ENCODE measurements at places on chromosomes 16 and 17. TPM values are rescaled to one million over a fixed set of nuclear protein-coding genes. Genes with fewer than 3 reads are reported as not detected.

GRCh38 chr17:39225959-39226683 is 376 bp upstream of the STAC2 start:
- no peak for DNase-seq

The SP6 gene
- 4.2 TPM for total RNA-seq

- DNase-seq, result no peak
Observed at GRCh38 chr17:56144223-56144622, 9.1 kb upstream of the ANKFN1 start.

The NACA2 gene
- total RNA-seq, result not detected

The CAPN15 gene
- 46.9 TPM for total RNA-seq

DNA sequence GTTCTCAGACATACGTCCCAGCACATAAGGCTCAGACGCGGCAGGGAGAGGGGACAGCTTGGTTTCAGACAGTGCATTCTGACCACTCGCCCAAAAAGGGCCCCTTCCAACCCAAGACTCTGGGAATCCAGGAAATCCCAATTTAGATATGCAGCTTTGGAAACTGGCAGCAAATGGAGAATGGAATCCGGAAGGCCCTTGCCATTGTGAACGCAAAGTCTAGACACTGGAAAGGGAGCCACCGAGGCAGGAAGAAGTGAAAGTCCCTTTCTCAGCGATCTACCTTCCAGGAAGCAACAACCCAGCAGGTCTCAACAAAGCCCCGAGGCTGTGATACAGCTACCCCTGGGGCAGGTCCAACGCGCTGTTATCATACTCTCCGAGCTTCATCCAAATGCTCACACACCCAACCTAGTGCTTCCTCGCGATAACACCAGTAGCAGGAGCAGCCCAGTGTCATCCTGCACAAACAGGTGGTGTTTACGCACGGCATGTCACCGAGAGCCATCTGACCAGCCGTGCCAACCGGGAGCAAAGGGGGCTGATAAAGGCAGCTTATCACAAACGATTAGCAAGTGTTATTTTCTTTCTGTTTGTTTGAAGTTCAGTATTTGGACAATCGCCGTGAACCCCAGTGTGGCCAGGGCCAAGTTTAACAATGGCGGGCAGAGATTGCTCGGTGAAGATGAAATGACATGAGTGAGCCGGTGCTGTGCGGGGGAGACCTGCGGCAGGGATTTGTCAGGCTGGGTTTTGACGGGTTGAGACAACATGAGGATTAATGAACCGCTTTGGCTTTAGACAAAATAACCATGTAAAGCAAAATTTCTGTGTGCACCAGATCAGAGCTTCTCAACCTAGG is 240.6 kb downstream of the FOXL1 start:
- DNase-seq, result no peak

DNA sequence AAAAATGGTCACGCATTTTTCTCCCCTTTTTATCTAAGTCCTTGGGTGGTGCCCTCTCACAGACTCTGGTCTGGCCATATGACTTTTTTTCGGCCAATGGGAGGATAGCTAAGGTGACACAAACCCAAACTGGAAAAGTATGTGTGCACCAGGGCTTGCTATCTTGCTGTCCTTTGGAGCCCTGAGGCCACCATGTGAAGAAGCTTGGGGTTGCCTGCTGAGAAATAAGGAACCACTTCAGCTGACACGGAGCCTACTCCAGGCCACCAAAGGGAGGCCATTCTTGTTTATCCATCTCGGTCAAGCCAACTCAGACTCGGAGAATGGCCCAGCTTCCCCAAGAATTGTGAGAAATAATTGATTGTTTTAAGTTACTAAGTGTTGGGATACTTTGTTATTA is 111.4 kb upstream of the ZFHX3 start:
- DNase-seq, result no peak

The BCL6B gene
- total RNA-seq, result 0.07 TPM

DNA sequence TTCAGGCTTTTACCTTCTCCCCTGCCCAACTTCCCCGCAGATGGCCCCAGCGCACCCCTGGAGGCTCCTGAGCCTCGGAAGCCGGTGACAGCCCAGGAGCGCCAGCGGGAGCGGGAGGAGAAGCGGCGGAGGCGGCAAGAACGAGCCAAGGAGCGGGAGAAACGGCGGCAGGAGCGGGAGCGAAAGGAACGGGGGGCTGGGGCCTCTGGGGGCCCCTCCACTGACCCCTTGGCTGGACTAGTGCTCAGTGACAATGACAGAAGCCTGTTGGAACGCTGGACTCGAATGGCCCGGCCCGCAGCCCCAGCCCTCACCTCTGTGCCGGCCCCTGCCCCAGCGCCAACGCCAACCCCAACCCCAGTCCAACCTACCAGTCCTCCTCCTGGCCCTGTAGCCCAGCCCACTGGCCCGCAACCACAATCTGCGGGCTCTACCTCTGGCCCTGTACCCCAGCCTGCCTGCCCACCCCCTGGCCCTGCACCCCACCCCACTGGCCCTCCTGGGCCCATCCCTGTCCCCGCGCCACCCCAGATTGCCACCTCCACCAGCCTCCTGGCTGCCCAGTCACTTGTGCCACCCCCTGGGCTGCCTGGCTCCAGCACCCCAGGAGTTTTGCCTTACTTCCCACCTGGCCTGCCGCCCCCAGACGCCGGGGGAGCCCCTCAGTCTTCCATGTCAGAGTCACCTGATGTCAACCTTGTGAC is 3.6 kb downstream of the MAPK7 start:
- no peak for DNase-seq

DNA sequence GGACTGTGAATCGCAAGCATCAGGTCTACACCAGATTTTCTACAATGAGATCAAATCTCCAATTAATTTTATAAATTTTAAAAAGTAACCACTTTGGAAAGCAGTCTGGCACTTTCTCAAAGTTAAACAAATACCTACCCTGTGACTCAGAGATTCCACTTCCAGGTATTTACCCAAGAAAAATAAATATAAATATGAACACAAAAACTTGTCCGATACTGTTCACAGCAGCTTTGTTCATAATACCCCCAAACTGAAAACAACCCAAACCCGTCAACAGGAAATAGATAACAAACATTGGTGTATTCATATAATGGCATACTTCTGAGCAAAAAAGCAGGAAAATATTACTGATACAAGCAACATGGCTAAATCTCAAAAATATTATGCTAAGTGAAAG is 12.1 kb downstream of the ZDHHC7 start:
- DNase-seq, result no peak

DNA sequence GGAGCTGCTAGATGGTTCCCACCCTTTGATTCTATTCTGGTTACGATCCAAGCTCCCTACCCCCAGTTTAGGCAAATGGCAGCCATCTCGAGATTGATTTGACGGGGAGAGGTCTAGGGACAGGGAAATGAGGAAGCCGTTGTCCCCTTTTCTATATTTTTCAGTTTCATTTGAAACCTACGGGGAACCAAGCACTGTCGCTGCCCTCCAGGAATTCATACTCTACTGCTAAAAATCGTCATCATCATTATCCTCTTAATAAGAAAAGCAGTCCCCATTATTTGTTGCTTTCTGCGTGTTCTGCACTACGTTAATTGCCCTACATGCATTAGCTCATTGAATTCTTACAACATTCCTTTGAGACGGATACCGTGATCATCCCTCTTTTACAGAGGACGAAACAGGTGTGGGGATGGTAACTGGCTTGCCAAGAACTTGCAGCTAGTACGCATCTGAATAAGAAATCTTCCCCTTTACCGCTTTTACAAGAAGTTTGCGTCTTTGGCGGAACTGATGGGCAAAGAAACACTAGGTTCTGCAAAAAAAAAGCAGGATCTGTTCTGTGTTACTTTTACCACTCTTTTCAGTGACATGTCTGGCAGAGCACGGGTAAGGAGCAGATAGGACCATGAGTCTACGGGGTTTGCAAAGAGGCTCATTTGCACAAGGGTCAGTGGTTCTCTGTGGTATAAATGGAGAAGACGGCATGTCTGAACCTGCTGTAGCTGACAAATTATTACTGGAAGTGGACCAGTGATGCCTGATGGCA is 1.1 kb downstream of the CCP110 start:
- DNase-seq, result no peak

The KRT23 gene
- total RNA-seq, result 1.1 TPM

- DNase-seq, result no peak
Observed at GRCh38 chr16:53534206-53534605, 31.2 kb upstream of the AKTIP start.

The NT5M gene
- total RNA-seq, result 1.4 TPM
